ENCODE measurements at places on chromosomes 2 and 18.
A peak's percentile ranks its signal among the peaks of the same experiment; 100 is the strongest.

DNA sequence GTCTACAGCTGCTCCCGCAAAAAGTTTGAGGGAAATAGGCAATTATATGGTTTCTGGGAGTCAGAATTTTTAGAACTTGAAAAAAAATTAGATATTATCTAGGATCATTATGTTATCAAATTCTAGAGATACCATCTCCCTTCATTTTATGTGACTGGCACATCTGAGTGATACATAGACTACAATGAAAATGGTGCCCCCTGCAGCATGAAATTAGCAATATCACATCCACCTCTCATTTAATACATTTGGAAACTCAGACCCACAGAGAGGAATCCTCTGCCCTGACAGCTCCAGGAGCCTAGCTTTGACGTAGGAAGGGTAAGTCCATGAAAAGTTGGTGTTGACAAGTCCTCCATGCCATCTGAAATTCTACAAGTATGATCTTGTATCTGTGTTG is 381.6 kb downstream of the SUCLG1 start:
- peak; percentile 69 for DNase-seq

DNA sequence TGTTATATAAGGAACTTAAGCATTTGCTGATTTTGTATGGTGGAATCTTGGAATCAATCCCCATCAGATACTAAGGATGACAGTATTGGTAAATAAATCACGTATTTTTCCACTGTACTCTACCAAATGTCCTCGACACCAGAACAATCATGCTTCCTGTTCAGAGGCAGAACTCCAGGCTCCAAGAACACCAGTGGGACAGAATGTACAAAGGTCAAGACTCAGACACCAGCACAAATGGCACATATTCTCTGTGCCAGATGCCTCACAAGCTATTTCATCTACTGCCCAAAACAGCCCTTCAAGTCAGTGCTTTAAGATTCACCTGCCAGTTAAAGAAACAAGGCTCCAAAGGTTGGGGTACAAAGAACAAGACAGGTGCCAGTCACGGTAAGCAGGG is 420.5 kb downstream of the STK39 start:
- DNase-seq = no peak

DNA sequence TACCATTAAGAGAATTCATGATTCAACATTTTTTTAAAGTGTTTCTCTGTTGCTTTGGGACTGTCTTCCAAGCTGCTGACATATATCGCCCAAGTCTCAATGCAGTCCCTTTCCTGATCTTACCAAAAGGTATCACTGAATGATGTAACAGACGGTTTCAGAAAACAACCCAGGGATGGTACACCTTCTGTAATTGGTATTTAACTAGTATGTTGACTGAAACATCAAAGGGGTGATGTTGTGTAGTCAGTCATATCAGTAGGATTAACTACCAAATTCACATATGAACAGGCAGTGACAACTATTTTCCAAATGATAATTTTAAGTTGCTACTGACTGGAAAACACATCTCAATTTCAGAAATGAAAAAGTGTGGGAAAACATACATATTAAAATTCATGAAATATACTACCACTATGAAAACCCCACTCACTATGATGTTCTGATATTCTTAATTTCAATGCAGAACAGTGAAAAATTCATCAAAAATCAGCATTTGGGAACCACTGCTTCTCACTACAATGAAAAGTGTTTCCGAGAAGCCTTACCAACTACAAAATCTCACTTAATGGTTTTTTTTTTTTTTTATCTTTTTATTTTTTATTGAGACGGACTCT is 59.8 kb downstream of the MEMO1 start:
- no peak for DNase-seq

GRCh38 chr2:52054824-52055223 is 1022.9 kb upstream of the NRXN1 start:
- DNase-seq = no peak

DNA sequence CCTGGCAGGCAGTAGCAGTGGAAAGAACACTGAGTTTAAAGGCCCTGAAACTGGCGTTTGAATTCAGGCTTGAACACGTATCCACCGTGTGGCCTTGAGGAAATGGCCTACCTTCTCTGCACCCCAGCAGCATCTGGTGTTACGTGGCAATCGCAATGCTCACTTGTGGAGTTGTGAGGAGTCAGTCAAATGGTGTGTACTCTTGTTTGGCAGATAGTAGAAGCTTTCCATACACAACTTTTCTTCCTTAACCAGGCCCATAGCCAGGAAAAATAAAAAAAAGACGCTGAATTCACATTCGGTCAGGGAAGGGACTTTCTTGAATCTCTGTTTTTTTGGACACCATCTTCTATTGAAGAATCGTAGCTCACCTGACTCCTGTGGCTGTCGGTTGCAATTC is 1101.5 kb upstream of the KLHL29 start:
- DNase-seq = no peak

GRCh38 chr2:240566203-240567136 is 1.8 kb upstream of the RNPEPL1 start:
- DNase-seq = peak; percentile 97

GRCh38 chr2:230871361-230872150 is 6.8 kb downstream of the ITM2C start:
- DNase-seq = no peak

- no peak for DNase-seq
Measured at GRCh38 chr2:86825693-86826381, 35.1 kb upstream of the CD8A start.

DNA sequence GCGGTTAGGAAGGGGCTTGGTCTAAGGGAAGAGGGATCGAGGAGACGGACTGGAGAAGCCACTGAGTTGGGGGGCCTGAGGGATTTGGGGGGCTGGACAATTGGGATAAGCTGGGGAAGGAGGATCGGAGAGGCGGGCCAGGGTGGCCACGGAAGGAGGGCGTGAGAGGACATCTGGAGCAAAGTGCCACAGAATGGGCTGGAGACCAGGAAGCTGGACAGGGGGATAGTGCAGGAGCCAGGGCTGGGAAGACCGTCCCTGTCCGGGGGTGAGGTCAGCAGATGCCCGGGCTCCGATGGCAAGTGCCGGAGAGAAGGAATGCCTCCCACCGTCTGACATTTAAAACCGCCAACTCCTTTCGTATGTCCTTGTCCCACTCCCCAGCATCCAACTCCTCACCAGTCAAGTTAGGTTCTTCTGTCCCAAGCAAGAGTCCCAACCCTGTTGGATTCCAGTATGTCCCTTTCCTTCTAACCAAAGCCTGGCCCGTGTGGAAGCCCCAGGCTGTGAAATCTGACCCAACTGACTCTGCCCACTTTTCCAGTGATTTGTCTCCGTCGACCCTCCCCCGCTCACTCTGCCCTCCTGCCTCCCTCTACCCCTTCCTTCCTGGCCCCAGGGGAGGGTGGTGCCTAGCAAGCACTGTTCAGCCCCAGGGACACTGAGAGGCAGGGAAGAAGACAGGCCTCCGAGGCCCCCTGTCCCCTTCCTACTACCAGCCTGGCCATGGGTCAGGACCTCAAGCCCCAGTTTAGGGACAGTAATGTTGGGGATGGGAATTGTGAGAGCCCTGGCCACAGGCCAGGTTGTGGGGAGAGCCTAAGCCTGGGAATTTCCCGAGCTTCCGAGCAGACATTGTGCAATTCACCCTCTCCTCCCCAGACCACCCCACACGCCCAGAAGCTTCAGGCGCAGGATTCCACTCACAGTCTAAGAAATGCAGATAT is 31.5 kb upstream of the TMBIM1 start:
- peak; percentile 44 for DNase-seq

DNA sequence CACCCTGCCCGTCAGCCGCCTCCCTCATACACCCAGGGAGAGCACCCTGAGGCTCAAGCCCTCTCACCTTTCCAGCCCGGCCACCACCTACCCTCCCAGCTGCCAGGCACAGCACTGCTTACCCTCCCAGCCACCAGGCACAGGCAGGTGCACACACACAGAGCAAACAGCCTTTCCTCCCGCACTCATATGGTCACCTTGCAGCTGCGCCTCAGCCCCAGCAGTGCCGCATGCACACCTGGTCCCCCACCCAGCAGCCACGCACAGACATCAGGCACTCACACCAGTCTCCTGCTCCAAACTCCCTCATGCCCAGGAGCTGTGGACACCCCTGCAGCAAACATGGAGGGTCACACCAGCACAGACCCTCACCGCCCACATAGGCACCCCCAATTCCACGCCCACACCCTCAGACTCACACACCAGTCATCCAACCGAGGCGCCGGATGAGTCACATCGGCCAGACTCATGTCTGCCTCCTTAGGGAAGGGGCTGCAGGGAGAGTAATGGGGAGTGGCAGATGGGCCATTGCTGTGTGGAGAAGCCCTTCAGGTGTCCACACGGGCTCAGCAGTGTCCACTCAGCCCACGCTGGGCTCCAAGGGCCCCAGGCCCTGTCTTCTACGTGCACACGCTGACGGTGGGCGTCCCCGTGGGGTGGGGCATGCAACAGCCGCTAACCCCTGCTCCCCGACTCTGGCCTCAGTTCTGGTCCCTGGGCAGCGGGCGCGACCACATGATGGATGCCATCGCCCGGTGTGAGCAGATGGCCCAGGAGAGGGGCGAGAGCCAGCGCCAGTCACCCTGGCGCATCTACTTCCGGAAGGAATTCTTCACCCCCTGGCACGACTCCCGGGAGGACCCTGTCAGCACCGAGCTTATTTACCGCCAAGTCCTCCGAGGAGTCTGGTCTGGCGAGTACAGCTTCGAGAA is 22.3 kb upstream of the GPR17 start:
- DNase-seq = no peak

DNA sequence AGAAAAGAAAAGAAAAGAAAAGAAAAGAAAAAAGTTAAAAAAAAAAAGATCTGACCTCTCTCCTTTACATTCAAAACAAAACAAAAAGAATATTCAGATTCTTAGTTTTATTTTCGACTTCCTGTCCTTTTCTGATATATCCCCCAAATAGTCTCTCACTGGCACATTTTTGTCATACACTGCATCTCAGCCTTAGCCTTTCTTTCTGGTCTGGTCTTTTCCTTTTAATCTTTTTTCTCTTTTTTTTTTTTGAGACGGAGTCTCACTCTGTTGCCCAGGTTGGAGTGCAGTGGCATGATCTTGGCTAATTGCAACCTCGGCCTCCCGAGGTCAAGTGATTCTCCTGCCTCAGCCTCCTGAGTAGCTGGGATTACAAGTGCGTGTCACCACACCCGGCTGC is 1.6 kb upstream of the RIOK3 start:
- no peak for DNase-seq

GRCh38 chr18:11040823-11041656 is 108.3 kb downstream of the PIEZO2 start:
- peak; percentile 73 for DNase-seq

DNA sequence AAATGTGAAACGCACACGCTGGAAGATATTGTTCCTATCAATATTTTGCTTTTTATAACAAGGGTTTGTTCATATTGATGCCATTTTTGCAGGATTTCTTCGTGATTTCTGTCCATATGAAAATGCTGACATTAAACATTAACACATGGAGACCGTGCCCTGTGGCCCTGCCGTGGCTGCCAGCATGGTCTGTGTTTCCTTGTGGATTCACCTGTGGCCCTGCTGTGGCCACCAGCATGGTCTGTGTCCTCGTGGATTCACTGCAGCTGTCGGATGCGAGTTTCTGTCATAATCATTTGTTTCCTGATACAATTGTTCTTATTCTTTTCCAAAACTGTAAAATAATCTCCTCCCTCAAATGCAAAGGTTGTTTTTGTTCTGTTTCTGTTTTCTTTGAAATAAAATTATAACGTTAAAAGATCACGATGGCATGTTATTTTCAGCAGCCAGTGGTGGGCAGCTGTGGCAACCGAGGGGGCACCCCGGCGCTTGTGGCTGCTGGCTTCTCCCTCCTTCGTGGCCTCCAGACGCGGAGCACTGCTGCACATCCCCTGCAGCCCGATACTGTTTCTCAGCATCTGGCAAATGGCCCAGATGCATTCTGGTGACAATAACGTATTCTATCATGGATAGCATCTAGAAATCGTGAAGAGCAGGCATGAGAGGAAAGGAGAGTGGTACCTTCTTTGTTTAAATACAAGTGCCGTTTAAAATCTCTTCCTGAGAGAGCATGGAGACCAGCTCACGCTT is 143.5 kb downstream of the PTGR3 start:
- DNase-seq = no peak

DNA sequence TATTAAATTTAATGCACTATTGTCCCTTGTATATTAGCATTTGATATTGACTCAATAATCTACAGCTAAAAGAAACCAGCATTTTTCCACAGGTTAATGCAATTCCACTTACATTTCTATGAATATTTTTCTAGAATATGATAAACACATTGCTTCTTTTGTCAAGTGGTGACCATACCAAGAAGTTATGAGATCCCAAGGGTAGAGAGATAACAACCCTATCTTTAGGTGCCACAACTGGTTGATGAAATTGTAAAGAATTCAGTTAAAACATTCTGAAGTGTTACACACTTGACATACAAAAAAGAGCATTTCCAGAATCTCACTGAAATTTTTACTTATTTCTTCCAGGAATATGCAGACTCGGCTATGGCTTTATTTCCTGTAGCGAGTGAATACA is 56.0 kb downstream of the ABCG8 start:
- DNase-seq = peak; percentile 80

DNA sequence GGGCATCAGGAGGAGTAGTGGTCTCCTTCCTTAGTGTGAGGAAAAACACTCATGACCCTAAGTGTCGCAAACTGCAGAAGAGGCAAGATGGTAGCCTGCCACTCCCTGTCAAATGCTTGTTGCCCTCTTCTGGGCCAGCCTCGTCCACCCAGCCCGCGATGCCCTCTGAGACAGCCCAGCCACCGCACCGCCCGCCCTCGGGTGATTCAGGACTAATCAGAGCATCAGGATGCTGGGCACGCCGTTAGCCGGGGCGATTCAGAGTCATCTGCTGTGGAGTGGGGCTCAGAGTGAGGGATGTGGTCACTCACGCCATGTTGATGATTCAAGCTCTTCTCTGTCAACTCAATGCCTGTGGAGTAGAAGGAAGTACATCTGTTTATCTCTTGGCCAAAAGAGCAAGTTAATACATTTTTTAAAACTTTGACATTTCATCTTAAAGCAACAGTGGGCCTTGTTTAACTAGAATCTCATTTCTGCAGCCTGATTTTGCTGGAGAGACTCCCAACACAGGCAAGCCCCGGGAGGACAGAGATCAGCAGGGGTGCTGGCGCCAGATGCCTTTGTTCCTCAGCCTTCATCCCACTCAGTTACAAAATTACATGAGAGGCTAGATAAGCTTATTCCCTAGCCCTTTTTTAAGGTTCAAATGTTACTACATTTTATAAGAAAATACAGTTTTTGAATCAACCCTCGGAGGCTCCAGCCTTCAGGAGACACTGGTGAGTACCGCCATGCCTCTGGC is 79.0 kb downstream of the TMEM18 start:
- peak; percentile 62 for DNase-seq

GRCh38 chr2:9388950-9389911 is 34.1 kb downstream of the ITGB1BP1 start:
- no peak for DNase-seq

- DNase-seq = peak; percentile 31
Measured at GRCh38 chr2:70603066-70603465, 49.4 kb upstream of the TGFA start.

- DNase-seq = no peak
Measured at GRCh38 chr2:72627083-72627482, 198.8 kb downstream of the EXOC6B start.
